Activated CD4-positive, CD25-positive, alpha-beta regulatory T cell treated with anti-CD3 and anti-CD28 coated beads, Interleukin-2, amount 50 U/mL, for 24 hours (primary cell): ENCODE measurements at places on chromosomes 12 and 14.

- ATAC-seq, result no peak
Measured at GRCh38 chr12:56991319-56992246, 14.8 kb downstream of the ZBTB39 start.

- ATAC-seq, result no peak
Measured at GRCh38 chr12:93002293-93003054, 73.4 kb upstream of the EEA1 start.

DNA sequence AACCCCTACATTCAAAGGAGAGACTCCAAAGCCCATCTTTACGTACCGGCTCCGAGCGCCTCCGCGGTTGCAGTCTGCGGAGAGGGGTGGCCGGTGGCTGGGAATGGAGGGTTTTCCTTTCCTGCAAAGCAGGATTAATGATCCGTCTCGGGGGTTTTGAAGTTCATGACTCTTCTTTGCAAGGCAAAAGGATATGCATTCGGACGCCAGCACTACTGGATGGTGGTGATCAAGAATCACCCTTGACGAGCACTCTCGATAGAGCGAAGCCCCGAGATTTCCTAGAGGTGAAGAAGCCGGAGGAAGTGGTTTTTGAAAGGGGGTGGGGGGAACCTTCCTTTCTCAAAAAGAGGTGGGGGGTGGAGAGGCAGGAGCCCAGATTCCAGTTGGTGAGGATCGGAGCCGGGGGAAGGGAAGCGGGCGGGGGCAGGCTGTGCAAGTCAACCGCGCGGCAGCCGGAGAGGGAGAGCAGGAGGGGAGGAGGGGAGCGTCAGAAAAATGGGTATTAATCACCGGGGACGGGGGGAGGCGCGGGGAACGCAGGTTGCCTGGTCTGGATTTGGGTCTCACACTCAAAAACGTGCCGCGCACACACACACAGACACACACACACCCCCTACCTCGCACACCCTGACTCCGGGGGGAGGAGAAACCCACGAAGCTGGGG, at the start of gene GRIN2B:
Gene GRIN2B (minus strand): TSS at position 307 of the 667 bp plus-strand sequence. CDS start 115,394 bp downstream, outside the sequence.
- ATAC-seq, result no peak

GRCh38 chr12:53600490-53601295, 25.5 kb downstream of the ATF7 start:
- ATAC-seq, result no peak

DNA sequence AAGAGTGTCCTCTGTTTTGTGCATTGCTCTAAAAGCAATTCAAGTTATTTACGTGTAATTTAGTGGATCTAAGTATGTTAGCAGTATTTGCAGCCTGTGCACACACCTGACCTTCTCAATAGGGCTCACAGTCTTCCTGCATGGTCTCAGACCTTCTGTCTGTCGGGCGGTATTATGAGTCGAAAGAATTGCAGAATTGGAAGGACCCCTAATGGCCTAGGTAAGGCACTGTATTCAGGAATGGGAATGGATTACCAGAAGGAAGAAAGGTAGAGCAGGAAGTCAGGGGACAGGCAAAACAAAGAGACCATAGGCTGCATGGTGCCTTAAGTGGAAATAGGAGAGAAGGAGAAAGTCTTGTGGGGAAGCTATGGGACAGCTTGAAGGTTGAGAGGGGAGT, 341.6 kb downstream of the VRK1 start:
- ATAC-seq, result no peak

DNA sequence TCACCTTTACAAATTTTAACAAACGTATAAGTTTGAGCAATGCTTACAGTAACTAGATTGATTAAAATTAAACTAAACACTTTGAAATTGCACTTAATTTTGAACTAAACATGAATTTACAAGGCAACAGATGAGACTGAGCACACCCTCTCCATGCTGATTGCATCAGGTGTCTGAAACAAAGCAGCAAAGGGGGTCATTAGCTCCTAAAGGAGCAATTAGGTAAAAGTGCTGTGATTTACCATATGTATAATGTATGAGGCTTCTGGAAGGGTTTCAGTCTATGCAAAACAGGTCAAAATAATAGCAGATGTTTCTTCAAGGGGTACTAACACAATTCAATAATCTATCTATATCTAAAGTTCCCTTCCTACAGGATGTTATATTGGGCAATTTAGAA, 98.8 kb upstream of the LMNTD1 start:
- no peak for ATAC-seq
